ENCODE measurements at places on chromosomes 4 and X. TPM values are rescaled to one million over a fixed set of nuclear protein-coding genes. Genes with fewer than 3 reads are reported as not detected.

VCX gene
- polyA plus RNA-seq = not detected

ZMYM3 gene
- 22.0 TPM for polyA plus RNA-seq

DSPP gene
- not detected for polyA plus RNA-seq

IQCM gene
- 0.12 TPM for polyA plus RNA-seq

- no peak for DNase-seq
Observed at GRCh38 chrX:1596676-1597344, 5.4 kb downstream of the AKAP17A start.

DNA sequence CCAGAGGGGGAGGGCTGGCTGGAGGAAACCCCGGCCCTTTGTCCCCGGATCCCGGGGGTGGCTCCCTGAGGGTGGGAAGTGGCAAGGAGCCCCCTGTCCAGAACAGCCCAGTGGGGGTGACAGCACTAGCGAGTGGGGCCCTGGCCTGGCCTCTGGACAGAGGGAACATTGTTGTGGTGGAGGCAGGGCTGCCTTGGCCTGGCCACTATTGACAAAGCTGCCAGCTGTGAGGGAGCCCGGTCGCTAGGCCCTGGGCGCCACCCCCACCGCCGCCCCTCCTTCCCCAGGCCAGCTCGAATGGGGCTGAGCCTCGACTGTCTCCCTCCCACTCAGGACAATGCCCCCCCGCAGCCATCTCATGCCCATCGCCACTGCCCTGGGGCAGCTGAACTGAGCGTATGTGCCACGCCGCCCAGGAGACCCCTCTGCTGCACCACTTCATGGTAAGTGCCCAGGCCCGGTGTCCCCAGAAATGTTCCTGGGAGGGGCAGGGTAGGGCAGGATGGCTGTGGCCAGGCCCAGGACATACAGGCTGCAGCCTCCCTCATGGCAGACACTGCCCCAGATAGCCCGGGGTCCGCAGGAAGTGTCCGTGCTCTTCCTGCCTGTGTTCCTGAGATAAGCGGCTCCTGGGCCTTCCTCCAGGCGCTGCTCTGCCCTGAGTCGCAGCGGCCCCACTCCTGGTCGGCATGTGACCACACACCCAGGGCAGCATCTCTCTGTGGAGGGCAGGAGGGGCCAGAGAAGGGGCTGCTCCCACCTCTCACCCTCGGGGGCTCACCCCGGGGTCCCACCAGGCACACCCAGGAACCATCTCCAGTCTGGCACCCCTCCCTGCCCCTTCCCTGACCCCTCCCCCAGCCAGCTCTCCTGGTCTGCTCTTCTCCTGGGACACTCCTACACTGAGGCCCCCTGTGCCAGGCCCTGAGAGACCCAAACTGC is 1.4 kb downstream of the PLXNB3 start:
- DNase-seq = no peak
